Cortex of kidney (tissue), 1 donor: ENCODE measurements at places on chromosomes 5 and 9.

GRCh38 chr9:72232778-72233177 is 83.5 kb downstream of the GDA start:
- no peak for DNase-seq

- no peak for DNase-seq
Observed at GRCh38 chr5:83751201-83751600, 30.5 kb upstream of the HAPLN1 start.

- no peak for DNase-seq
Observed at GRCh38 chr5:119386596-119387344, 31.0 kb downstream of the TNFAIP8 start.

DNA sequence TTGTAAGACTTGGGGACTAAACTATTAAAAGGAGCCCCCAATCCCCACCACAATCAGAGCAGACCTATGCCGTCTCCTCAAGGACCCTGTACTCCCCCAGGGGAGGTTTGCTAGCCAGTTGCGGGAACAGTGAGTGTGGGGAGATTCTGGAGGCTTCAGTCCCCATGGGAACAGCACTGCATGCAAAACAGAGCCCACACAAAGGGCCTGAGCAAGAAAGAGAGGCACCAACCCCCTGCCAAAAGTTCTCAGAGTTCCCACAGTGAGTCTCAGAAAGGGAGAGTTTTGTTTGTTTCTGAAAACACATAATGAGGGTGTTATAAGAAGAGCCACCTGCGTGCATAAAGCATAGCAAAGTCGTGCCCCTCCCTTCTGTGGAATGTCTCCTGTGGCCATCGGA is 56.6 kb downstream of the CFAP90 start:
- no peak for DNase-seq

DNA sequence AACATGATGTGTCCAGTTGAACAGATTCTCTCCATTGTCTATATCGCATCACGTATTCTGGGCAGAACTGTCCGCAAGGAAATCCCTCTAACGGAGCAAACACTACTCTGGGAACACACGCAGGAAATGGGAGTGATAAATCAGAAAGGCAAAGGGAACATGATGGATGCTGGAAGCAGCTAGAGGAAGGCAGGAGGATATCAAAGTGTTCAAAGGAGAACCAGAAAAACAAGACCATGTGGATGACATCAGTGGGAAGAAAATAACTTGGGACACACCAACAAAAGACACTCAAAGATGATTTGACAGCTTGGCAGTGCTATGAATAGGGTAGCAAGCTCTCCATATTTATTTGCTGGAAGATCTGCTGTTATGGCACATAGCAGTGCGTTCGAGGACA is 142.9 kb downstream of the PLK2 start:
- no peak for DNase-seq

DNA sequence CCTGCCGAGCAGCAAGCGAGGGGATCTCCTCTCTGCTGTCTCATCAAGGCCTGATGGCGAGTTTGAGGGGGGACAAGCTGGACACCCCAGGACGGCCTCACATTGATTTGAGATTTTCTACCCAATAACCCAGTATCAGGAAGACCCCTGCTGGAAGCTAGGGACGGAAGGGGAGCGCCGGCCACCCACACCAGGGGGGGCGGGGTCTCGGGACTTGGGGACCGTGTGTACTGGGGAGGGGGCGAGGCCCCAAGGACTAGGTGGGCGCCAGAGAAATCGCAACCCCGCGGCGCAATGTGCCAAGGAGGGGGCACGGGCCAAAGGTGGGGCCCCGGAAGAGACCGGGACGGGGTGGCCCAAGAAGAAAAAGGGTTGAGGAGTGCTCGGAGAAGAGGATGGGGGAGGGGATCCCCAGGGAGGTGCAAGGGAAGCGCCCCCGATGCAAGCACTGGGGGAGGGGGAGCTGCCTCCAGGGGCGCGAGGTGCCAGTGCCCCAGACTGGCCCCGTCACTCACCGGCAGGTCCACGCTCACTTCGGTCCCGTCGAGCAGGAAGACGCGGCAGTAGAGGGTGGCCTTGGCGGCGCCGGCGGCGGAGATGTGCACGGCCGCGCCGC is 1.1 kb downstream of the EPB41L4B start:
- DNase-seq, result no peak

DNA sequence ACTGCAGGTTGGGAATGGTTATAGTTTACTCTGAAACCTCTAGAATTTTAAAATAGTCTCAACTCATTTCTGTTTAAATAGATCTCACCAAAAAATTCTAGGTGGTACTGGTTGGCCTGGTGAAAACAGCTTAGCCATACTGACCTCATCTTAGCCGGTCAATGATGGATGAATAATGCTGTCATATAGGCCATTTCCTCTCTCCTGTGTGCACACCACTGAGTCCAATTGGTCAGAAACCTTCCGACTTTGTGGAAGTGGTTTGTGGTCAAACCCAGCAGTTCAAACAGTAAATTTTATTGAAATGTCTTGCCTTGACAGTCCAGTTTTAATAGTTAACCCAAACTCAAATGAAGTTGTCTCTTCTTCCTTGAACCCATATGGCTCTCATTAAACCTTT is 98.6 kb downstream of the GIN1 start:
- DNase-seq, result no peak

- DNase-seq, result no peak
Observed at GRCh38 chr5:77935506-77936364, 159.6 kb upstream of the TBCA start.

DNA sequence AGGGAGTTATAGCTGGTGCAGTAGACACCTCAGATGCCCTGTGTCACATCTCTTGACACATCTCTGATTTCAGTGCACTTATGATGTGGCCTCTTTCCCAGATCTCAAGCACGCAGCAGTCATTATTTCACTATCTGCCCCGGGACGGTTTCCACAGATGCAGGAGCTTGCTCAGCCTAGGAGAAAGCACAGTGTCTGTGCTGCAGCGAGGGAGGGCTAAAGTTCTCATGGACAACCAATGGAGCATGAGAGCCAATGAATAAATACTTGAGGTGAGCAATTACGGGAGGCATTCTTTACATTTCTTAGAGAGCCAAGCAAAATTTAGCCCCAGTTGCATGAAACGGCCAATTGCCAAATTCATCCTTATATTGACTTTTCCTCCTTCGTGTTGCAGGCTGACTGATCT is 7.4 kb upstream of the MOB3B start:
- DNase-seq, result no peak

- DNase-seq, result no peak
Observed at GRCh38 chr5:88770276-88771257, 112.4 kb downstream of the MEF2C start.

DNA sequence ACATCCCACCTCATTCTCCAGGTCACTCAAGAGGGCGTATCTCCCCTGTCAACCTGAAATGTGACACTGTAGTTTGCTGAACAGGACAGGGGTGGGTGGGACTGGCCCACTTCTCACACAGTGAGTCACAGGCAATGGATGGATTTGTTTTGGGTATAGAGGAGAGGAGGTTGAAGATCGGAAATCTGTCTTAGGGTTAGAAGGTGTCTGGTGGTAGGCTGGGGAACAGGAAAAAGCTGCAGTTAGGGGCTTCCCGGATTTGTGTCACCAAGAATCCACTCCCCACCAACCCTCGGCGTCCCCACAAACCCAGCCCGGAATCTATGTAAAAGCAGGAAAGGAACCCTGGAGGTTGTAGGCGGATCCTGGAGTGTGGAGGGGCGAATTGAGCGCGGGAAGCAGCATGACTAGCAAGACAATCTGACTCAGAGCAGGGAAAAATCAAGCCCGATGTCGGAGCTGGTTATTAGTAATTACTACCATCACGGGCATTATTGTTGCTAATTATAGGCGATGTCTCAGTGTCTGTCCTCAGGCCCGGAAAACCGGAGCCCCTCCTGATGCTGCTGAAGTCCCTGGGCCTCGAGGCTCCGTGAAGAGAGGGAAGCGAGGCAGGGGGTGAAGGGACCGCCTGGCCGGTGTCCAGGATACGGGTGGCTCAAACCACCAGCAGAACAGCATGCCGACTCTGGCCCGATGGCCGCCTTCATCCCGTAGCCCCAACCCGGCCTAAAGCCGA is 1.7 kb upstream of the IRX1 start:
- DNase-seq, result no peak

- DNase-seq, result peak; percentile 11
Observed at GRCh38 chr5:79236970-79237739, 1.2 kb downstream of the JMY start.

DNA sequence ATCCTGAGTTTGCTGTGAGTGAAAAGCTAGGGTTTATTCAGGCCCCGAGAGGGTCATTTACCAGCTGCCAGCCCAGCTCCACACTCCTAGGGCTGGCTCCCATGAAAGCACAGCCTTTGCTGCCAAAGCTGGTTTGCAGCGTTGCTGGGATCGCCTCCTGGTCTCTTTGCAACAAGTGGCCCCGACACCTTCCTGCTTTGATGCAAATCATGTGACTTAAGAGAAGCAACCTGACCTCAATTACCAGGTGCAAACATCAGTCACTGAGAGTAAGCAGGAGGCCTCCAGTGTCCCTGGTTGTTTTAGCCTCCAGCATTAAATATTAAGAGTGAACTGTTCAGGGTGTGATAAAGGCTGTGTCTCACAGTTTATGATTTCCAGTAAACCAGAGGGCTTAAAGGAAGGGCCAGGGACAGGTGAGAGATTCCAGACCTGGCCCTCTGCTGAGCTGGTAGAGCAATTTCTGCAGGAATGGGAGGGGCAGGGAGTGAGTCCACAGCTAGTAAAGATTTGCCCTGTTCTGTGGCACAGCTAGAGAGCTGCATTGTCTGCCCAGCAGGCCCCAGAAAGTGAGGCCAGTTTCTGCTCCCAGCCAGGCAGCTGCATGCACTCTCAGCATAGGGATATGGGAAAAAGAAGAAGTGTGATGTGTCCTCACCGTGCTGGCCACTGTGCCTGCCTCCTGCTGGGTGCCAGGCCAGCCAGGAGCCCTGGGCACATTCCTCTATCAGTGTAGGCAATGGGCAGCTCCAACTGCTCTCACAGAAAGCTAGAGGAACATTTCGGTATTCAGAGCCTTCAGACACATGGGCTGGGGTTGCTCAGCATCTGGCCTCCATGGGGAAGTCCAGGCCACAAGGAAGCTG is 58.0 kb downstream of the SLC22A5 start:
- DNase-seq, result no peak

GRCh38 chr5:135988546-135988945 is 33.8 kb upstream of the LECT2 start:
- no peak for DNase-seq
